CD8-positive, alpha-beta memory T cell (primary cell): ENCODE measurements at places on chromosomes 1 and 21. TPM values are rescaled to one million over a fixed set of nuclear protein-coding genes. Genes with fewer than 3 reads are reported as not detected.

The RIPPLY3 gene
- polyA plus RNA-seq: not detected

The RGS2 gene
- polyA plus RNA-seq: 86.3 TPM

The GJA9 gene
- polyA plus RNA-seq: not detected

The FCRL6 gene
- polyA plus RNA-seq: 129 TPM

- DNase-seq: no peak
Measured at GRCh38 chr1:7891804-7892203, 38.9 kb upstream of the UTS2 start.

- no peak for DNase-seq
Measured at GRCh38 chr21:26096494-26097371, 73.8 kb downstream of the APP start.

- DNase-seq: no peak
Measured at GRCh38 chr1:155570593-155570990, 8.0 kb upstream of the ASH1L start.

DNA sequence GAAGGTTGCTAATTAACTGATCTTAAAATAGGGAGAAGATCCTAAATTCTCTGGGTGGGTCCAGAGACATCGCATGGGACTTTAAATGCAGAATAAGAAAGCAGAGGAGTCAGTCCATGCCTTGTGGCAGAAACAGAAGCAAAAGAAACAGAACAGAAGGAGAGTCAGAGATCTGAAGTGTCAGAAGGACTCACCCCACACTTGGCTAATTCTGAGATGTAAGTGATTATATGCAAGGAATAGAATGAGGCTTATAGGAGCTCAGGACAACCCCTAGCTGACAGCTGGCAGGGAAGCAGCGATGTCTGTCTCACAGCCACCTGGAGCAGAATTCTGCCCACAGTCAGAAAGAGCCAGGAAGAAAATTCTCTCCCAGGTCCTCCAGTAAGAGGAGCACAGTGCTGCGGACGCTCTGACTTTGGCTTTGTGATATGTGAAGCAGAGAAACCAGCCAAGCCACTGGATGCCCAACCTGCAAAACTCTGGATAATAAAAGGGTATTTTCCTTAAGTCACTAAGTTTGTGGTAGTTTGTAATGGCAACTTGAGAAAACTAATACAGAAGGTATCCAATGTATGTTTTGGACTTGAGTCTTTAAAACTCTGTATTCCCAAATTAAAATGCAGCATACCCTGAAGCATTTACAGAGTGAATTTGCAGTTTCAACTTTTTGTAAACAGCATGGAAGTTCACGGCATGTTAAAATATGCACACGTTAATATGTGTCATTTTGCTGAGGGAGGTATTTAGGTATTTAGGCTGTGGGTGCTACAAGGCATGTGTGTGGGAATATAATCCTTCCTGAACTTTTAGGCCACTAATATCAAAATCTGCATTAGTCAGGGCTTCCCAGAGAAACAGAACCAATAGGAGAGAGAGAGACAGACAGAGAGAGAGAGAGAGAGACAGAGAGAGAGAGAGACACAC, 388.5 kb downstream of the PCP4 start:
- DNase-seq: no peak

DNA sequence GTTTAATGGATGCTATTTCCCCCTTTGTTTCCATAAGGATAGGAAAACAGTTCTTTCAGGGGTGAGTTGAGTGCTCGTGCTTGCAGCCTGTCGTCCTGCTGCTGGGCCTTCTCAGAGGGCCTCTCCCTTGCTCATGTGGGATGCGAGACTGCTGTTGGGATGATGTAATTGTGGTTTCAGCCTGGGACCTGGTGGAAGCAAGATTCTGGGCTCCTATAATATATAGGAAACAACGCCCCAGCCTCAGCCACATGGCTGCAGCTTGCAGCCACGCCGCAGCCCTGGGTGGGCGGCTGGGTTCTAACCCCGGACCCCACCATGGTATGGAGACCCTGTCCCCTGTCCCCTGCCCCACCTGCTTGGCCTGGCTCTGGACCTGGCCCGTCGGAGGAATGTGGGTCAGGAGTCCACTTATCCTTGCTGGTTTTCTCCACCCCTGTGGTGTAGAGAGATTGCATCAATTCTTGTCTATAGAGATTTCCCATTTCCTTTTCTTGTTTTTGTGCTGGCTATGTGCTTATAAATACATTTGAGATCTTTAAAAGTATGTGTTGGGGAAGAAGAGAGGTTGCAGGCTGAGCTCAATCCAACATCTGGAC, 357.8 kb downstream of the SIPA1L2 start:
- DNase-seq: no peak

GRCh38 chr1:19010503-19010902, 54.0 kb upstream of the IFFO2 start:
- DNase-seq: no peak

DNA sequence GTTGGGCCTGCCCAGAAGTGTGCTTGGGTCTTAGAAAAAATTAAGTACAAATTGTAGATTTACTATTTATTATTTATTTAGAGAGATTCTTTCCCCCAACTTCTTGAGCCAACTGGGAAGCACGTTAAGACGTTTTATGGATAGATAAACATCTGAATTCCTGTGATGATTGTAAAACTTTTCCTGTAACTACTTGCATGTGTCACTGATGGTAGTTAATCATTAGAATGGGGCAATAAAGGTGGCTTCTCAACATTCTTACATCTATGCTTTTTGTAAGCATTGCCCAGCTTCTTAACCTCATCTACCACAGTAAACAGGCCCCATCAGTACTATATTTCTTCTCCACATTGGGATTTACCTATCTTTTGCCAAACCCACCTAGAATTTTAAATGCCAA, 559.8 kb downstream of the LMO4 start:
- DNase-seq: no peak

DNA sequence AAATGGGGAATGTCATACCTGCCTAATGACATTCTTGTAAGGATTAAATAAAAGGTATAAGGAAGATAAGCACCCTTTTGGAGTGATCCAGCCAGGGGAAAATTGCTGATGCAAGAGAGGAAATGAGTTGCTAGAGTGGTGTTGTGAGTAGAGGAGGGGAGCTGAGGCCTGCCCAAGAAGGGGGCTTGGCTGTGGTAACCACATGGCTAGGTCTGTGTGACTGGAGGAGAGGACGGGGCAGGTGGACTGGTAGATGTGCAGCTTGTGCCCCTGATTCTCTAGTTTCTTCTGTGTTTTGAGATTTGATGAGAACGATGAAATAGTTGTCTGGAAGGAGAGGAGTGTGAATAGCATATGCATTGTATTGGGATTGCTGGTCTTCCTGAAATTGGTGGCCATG, 6.6 kb downstream of the TXLNA start:
- no peak for DNase-seq

GRCh38 chr1:162663086-162663485, 30.8 kb downstream of the DDR2 start:
- DNase-seq: no peak

GRCh38 chr1:13512472-13512871, 1.3 kb downstream of the LRRC38 start:
- DNase-seq: no peak

DNA sequence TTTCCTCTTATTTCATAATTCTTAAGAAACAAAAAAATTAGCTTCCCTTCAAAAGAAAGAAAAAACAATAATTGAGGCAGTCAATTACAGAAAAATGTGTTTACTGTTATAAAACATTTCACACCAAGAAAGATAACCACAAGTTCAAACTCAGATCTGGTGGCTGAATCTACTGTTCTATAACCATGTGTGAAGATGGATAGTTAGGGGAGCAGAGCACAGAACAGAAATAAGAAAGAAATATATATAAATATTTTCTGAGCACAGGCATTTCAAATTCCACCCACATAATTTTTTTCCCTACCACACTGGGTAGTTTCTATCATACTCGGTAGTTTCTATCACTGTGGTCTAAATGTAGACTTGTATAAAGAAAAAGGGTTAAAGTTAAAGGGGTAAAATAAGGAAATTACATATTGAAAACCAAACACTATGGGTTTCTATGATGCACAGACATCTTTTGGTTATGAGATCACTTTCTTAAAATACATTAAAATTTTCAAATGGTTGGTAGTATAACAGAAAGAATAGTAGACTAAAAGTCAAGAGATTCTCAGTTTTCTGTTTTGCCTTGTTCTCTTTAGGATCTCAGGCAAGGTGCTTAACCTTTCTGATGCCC, 10.8 kb downstream of the LYST start:
- no peak for DNase-seq

DNA sequence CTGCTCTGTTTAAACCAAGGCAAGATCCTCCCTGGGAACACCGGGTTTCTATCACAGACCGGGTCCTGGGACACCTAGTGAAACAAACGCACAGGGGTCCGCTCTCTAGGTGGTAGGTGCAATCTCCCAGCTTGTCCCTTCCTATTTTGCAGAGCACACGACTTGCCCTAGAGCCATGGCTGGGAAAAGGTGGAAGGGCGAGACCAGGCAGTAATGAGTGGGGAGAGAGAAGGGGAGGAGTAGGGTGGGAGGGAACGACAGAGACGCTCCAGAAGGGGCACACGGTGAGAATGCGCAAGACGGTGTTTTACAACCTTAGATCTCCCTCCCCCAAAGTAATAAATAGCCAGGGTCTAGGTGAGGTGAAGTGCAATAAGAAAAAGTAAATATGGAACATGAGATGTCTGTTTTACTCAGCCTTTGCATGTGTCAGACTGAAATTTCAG, 9.3 kb upstream of the ARHGAP29 start:
- no peak for DNase-seq

DNA sequence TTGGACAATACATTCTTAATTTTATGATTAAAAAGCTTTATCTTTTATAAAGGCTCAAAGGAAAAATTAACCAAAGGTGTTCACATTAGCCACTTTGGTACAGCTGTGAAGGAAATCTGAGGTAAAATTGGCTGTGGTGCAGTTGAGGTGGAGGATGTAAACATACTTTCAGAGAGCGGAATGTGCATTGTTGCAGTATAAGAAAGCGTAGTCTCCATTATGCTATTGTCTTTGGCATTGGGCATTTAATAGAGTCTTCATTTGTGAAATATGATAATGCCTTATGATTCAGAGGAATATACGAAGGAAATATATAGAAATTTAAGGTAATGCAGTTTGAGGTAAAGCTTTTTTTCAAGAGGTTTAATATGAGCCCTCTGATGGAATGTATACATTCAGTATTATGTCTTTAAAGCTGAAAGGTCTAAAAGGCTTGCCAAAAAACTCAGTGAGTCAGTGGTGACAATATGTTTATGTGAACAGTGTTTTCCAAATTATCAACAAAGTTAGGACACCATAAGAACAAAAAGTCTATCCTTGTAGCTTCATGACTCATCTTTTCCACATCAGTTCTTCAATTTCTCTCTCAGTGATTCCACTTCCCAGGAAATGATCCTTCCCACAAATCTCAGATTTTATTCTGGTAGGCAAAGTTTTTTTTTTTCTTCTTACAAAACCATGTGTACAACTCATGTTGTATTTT, 26.9 kb upstream of the DDR2 start:
- DNase-seq: no peak

DNA sequence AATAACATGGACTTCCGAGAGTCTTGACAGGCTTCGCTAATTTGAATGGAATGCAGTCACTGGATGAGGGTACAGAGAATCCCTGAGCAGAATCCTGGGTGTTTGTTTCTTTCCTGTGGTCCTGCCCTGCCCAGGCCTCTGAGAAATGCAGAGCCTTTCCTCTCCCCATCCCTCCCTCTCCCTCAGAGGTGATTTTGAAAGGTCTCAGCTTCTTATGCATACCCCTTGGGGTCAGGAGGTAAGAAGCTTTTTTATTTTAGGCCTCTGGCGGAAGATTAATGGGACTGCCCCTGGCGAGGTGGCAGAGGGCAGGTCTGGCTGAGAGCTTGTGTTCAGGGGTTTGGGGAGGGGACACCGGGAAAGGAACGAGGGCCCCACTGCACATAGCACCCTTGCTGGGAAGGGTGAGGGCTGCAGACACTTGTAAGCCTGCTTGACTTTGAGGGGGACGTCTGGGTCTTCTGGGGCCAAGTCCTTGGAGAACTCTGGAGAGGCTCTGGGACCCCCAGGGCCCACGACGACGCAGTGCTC, 116.5 kb upstream of the SLC45A1 start:
- DNase-seq: no peak

GRCh38 chr1:75396260-75396659, 214.7 kb downstream of the SLC44A5 start:
- DNase-seq: no peak
